T-helper 2 cell (primary cell): ENCODE measurements at places on chromosomes 13 and 19.
A peak's percentile ranks its signal among the peaks of the same experiment; 100 is the strongest.

GRCh38 chr13:20272104-20272503 lies 40.0 kb upstream of the GJB6 start:
- no peak for DNase-seq

- peak; percentile 9 for DNase-seq
Measured at GRCh38 chr19:15015946-15016542, 33.2 kb upstream of the CASP14 start.

DNA sequence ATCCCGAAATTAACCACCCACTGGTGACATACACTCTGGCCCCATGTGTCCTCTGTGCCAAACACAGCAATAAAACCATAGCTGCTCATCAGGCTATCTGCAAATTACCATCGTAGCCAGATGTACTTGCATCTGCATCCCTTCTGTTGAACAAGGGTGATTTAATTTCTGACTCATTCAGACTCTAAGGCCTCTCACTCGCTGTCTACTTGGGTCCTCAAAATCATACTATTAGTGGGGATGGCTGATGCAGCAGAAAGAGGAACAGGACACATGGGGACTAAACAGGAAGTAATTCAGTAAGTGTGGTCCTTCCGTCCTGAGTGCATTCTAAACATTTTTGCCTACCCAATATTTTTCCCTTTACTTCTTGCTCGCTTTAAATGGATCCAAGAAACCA lies 2275.0 kb upstream of the PCDH20 start:
- no peak for DNase-seq

DNA sequence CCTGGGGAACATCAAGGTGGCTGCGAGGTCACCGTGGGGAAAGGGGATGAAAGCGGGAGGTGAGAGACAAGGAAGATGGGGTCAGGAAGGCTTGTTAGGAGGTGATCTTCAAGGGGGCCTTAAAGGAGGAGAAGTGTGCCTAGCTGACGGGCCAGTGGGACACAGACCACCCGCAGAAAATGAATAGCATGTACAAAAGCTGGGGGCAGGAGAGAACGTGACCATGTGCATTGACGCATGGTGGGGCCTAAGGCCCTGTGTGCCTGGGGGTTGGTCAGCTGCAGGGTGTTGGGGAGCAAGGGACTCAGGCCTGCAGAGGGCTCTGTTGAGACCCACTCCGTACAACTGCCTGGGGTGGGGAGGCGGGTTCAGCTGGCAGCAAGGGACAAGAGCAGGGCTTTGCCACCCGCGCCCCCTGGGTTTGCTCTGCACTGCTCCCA lies 5.9 kb downstream of the RAB8A start:
- peak; percentile 36 for DNase-seq

- no peak for DNase-seq
Measured at GRCh38 chr19:1302533-1303239, 17.0 kb downstream of the EFNA2 start.

- DNase-seq: no peak
Measured at GRCh38 chr13:95420501-95420900, 119.2 kb upstream of the ABCC4 start.

GRCh38 chr19:608155-609003 lies 18.7 kb downstream of the HCN2 start:
- DNase-seq: no peak

GRCh38 chr13:59203855-59204254 lies 959.9 kb downstream of the DIAPH3 start:
- no peak for DNase-seq

DNA sequence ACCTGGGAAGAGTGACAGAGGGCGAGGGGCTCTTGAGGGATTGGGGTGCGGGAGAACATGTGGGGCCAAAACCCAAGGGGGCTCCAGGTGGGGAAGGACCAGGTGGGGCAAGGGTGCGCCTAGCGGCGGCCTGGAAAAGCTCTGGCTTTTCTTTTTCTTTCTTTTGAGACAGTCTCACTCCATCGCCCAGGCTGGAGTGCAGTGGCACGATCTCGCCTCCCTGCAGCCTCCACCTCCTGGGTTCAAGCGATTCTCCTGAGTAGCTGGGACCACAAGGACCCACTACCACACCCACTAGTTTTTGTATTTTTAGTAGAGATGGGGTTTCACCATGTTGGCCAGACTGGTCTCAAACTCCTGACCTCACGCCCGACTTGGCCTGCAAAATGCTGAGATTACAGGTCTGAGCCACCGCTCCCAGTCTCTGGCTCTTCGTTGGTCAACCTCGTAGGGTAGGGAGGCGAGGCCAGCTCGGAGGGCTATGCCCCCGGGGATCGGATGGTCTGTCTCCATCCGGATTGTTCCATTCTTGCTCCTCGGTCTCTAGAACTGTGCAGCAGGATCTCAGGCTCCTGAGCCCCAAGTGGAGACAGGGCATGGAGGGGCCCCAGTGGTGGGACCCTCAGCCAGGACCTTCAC lies 3.7 kb downstream of the GADD45B start:
- no peak for DNase-seq

DNA sequence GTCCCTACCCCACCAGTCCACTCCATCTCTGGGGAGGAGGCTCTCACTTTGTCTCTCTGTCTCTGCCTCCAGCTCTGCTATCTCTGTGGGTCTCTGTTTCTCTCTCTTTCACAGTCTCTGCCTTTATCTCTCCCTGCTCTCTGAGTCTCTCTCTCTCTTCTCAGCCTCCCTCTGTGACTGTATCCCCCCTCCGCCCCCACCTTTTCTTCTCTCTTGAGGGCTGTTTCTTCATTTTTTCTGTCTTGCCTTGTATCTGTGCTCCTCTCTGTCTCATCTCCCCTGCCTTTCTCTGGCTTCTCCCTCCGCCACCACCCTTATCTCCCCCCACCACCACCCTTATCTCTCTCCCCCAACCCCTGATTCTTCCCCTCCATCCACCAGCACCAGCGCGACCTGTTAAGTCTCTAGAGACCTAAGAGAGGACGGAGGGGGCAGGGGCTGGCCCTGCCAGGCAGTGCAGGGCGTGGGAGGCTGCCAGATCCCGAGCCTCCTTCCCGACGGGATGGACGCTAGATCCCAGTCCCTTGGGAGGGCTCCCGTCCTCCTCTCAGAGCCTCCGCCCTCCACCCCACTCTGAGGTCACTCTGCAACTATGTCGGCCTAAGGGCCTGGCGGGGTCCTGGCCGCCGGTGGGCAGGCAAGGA lies 1.0 kb downstream of the AXL start:
- DNase-seq: no peak

GRCh38 chr13:26015271-26016125 lies 36.3 kb downstream of the SHISA2 start:
- DNase-seq: no peak

DNA sequence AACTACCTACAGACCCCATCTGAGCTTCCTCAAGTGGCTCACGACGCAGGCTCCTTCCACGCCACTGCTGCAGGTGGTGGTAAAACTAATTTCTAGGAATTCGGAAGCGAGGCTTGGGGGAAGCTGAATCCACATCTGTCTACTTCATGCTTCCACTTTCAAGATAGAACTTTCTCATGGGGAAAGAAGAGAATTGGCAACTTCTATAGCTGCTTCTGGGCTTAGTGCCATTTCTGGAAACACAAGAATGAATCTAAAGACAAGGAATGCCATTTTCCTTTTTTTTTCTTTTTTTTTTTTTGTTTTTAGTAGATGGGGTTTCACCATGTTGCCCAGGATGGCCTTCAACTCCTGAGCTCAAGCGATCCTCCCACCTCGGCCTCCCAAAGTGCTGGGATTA lies 2.8 kb upstream of the NLRP12 start:
- no peak for DNase-seq

- no peak for DNase-seq
Measured at GRCh38 chr13:41833831-41834230, 127.1 kb downstream of the VWA8 start.

- no peak for DNase-seq
Measured at GRCh38 chr13:36207672-36208071, 6.7 kb downstream of the SOHLH2 start.

DNA sequence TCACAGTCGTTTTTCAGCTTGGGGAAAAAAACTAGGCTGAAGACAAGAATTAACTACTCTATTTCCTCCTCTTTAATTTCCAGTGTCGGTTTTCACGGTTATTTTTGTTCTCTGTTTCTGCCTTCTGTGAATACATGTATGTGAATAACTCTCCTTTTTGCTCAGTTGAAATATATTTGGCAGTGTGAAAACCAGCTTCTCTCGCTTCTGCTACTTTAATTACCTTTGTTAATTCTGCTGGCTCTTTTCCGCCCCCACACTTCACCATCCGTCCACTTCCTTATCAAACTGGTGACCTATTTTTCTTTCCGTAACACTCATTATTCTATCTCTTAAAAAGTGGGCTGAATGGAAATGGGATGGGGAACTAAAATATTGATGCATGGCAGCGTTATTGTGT lies 126.4 kb downstream of the POU4F1 start:
- DNase-seq: no peak

- no peak for DNase-seq
Measured at GRCh38 chr13:23558675-23559536, 11.3 kb upstream of the TNFRSF19 start.

- no peak for DNase-seq
Measured at GRCh38 chr19:12995596-12996405, 526 bp downstream of the NFIX start.

GRCh38 chr13:109998684-109999533 lies 212.5 kb upstream of the IRS2 start:
- DNase-seq: no peak

DNA sequence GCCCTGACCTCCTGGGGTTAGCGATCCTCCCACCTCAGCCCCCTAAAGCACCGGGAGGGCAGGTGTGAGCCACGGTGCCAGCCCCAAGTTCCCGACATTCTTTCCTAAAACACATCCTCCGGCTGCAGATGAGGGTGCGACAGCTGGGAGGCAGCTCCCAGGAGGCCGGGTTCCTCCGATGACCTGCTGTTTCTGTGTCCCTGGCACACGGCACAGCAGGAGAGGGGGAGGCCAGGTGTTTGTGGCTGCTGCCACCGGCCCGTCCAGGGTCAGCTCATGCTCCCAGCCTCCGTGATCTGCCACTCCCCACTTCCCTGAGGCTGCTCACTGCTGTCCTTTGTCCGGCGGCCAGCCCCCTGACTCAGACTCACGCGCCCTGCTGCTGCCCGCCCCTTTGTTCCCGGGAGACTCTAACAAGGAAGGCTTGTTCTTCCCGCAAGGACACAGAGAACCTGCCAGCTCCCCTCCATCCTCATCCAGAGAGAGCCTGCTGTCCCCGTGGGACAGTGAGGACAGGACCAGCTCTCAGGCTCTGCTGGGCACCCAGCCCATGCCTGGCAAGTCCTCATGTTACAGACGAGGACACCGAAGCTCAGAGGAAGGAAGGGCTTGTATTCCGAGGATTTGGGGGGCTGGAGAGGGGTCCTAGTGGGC lies 10.6 kb upstream of the MADCAM1 start:
- no peak for DNase-seq

GRCh38 chr19:51714848-51715247 lies 8.9 kb downstream of the HAS1 start:
- DNase-seq: no peak

GRCh38 chr13:89465366-89465765 lies 1794.2 kb downstream of the SLITRK5 start:
- peak; percentile 30 for DNase-seq

DNA sequence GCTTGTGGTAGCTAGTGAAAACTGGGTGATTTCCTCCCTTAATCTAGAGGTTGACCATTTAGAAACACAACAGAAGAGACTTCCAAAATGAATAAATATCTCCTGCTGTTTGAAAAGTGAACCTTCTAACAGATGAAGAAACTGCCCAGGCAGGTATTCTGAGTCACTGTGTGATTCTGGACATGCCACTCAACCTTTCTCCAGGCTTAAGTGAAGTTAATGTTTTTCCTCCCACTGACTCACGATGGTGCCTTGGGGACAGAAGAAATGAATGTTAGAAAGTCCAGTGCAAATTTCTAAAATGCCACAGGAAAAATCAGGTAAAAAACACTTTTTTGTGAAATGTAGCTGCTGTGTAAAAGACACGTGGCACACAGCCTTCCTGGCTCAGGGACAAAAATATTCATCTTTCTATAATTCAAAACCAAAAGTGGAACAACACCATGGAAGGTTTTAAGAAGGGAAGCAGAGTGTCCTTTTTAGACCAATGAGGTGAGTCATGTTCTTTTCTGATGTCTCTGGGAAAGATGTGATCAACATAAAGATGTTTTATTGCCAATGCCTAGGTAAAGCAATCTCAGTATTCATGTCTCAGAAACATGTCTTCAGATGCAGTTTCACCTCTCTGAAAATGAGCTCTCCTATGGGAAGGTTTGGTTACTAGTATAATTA lies 9.1 kb downstream of the UBE2L5 start:
- DNase-seq: no peak

- peak; percentile 46 for DNase-seq
Measured at GRCh38 chr19:54114340-54115108, 933 bp downstream of the TFPT start.
